Esophagus squamous epithelium (tissue), 5 donors: ENCODE measurements at places on chromosomes 7 and 10.

- no peak for DNase-seq
These were observed 89.6 kb downstream of the VTI1A start for GRCh38 chr10:112536663-112537062.

GRCh38 chr7:155198196-155198892, 99.3 kb upstream of the INSIG1 start:
- DNase-seq: no peak

DNA sequence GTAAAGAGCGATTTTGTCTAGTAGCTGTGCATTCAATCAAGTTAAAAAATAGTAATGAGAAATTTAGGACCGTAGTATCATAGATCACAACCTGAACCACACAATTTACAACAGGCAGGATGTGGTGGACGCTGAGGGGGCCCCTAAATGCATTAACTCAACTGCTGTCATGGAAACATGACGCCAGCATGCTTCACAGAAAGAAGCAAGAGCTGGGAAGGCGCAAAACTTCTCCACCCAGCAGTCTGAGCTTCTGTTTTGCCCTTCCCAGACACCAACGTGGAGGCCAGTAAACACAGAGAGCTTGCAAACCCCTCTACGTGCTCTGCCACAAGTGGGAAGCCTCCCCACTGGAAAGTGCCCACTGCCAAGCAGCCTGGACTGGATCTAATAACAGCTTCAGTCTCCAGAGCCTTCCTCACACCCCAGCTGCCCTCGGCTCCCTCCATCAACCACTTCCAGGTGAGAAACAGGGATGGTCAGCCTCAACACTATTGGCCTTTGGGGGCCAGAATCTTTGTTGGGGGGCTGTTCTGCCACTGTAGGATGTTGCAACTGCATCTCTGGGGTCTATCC, 151.8 kb downstream of the SFMBT2 start:
- DNase-seq: no peak

- DNase-seq: no peak
These were observed 248.3 kb downstream of the PHF14 start for GRCh38 chr7:11221984-11222383.

- no peak for DNase-seq
These were observed 139.5 kb downstream of the PLCE1 start for GRCh38 chr10:94133239-94133638.

GRCh38 chr10:112539340-112539739, 92.3 kb downstream of the VTI1A start:
- DNase-seq: no peak

- DNase-seq: no peak
These were observed 3.5 kb downstream of the LRRTM3 start for GRCh38 chr10:66929375-66929774.

DNA sequence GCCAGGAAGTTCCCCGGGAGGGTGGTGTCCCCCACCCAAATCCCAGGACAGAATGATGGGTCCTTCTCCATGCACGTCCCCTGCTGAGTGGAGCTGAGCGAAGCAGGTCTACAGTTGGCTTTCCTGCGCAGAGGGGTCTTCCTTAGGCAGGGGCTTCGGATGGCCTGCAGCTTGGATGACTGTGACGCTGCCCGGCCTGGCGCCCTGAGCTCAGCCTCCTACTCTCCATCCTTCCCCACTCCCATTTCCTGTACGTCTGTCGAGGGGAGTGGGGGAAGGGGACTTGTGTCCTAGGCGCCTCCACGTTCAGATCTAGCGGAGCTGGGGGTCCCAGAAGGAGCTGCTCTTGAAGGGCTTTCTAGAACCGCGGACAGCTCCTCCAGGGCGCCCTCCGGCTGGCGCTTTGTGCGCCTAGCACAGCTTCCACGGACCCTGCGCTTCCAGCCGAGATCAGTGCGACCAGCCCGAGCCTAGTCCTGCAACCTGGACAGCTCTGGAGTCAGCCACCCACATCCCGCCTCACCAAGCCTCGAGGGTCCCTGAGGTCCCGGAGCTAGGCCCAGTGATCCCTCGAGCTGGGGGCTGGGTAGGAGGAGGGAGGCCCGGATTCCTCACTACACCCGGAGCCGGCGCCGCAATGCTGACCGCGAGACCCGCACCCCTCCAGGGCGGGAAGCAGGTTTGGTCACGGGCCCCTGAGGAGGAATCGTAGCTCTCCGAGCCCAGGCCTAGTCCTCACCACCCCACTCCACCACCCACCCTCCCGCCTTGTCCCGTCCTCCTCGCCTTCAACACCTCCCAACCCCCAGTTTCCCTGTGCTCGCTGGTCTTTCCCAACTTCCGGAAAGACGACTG, 1.9 kb downstream of the GRID1 start:
- DNase-seq: no peak

- DNase-seq: no peak
These were observed 65.5 kb downstream of the LRRC17 start for GRCh38 chr7:102978284-102978683.

DNA sequence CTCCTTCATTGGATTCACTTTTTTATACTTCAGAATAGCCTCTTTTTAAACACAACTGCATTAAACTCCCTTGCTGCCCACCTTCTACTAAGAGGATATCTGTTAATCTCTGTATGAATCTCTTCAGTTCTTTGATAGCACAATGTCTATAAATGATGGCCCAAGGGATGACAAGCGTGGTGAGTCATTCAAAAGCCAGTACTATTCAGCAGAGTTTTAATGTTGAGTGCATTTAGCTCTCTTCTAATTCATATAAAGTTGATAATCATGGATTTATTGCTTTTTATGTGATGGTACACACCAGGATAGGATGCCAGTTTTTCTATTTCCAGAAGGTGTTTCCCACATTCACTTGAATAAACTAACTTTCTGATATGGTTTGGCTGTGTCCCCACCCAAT, 57.4 kb upstream of the HECTD2 start:
- no peak for DNase-seq

GRCh38 chr10:29829776-29830175, 195.0 kb upstream of the SVIL start:
- no peak for DNase-seq

- no peak for DNase-seq
These were observed 69.4 kb downstream of the GRB10 start for GRCh38 chr7:50713123-50713965.

DNA sequence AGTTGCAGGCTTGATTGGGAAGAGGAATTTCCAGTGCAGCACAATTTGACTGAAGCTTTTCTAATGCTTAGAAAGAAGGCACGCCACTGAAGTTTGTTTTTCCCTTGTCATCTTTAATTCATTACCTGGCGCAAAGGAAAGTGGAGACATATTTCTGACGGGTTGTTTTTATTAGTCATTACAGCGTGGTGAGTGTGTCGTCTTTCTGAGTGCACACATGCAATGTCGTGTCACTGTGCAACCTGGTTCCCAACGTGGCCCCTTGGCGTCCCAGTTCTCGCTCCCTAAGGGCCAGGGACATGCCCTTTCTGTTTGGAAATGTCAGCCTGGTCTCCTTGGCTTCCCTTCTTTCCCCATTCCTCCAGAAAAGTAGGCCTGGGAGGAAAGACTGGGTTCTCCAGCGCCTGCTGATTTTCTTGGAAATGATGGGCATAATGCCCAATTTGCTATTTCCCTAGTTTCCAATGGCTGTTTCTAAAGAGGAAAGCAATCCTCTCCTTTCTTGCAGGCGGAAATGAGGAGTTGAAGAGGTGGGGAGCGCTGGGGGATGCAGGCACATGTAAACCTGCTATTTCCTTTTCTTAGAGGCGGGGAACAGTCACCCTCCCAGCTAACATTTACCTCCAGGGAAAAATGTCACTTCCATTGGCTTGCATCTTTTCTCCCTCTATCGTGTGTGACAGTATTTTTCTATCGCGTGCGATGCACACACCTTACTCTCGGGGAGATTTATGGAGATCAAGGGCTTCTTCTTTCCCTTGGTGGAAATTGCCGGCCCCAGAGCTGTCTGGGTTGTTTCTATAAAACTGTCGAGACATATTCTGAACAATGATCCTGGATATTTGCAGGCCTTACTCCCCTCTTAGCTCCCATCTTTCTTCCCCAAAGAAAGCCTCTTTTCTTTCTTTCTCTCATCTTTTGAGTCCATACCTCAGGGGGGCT, 249.8 kb downstream of the ARHGAP12 start:
- DNase-seq: no peak

DNA sequence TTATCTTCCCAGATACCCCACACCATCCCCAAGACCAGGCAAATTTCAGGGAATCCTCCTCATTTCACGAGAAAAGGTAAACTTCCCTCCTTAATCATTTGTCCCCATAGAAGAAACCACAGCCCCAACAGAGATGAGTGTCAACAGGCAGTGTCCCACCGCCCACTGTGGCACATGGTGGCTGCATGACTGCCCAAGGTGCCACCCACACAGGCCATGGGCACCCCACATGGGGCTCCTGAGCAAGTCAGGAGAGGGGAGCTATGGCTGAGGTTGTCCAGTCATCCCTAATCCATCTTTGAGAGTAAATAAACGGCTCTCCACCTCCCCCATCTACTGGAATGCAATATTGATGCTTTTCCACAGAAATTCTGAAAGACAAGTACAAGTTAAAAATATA, 44.1 kb downstream of the ANTXRL start:
- no peak for DNase-seq

GRCh38 chr10:5648494-5649457, 17.6 kb downstream of the ASB13 start:
- DNase-seq: no peak

GRCh38 chr7:43650457-43651052, 67.6 kb downstream of the STK17A start:
- DNase-seq: no peak
